ENCODE measurements at places on chromosomes 3 and 15.

- DNase-seq = no peak
These were observed 589.4 kb downstream of the SI start for GRCh38 chr3:164488893-164489292.

DNA sequence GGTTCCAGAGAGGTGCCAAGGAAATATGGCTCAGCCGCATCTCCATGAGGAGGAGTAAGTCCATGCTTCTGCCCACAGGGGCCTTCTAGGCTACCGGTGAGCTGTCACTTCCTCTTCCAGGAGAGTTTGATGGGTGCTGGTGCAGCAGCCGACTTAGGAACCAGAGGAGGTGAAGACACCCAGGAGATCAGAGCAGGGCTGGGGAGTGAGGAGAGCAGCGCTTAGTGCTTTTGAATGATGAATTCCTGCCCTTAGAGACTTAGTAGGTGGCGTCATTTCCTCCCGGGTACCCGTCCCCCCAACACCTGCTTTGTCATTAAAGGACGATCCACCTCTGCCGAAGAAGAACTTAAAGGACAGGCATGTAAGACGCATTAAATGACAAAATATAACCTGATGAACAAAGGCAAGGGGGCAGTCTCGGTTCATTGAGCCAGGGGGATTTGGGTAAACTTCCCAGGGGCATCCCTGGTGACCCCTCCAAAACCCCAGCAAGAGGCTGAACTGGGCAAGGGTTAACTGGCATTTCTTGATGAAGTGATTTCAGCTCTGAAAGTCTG is 67.6 kb downstream of the HES1 start:
- no peak for DNase-seq

GRCh38 chr15:69631005-69631404 is 178.4 kb downstream of the RPLP1 start:
- no peak for DNase-seq

DNA sequence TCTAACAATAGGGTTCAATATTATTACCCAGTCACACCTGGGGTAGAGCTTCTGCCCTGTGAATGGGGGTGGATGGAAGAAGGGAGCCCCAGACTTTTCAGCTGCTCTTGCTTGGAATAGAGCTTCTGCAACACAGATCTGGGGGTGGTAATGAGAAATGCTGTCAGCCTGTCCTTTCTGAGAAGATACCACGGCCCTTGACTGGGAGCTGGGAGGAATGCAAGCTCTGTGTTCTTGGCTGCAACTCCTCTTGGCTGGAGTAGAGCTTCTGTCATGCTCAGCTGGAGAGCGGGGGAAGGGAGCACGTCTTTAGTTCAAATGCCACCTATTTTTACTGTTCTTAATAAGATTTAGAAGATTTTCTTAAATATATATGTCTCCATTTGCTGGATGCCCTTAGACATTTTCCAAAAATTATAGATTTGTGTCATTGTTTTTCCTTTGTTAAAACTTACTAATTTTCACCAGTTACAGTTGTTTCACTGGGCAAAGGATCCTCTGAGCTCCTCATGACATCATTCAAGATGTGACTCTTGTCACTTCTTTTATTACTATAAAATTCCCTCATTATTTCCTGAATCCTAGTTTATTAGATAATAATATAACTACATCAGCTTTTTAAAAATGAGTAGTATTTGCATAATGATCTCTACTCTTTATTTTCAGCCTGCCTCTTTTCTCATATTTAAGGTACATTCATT is 180.0 kb upstream of the TGFBR2 start:
- DNase-seq = no peak

GRCh38 chr15:29569533-29570092 is 252.7 kb downstream of the TJP1 start:
- no peak for DNase-seq

DNA sequence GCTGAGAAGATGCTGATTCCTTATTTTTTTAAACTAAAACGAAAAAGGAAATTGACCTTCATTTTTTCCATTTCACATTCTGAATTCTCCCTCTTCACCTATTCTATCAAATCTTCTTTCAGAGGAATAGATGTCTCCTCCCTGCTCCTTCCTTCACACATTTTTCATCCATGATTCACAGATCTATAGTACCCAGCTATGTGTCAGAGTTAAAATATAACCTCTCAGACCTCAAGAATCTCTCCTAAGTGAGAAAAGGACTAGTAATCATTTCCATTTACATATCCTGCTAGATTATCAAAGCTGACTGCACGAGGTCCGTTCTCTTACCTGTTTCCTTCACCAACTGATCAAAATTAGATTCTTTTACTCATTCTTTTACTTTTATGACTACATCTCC is 1297.6 kb upstream of the ALCAM start:
- no peak for DNase-seq

DNA sequence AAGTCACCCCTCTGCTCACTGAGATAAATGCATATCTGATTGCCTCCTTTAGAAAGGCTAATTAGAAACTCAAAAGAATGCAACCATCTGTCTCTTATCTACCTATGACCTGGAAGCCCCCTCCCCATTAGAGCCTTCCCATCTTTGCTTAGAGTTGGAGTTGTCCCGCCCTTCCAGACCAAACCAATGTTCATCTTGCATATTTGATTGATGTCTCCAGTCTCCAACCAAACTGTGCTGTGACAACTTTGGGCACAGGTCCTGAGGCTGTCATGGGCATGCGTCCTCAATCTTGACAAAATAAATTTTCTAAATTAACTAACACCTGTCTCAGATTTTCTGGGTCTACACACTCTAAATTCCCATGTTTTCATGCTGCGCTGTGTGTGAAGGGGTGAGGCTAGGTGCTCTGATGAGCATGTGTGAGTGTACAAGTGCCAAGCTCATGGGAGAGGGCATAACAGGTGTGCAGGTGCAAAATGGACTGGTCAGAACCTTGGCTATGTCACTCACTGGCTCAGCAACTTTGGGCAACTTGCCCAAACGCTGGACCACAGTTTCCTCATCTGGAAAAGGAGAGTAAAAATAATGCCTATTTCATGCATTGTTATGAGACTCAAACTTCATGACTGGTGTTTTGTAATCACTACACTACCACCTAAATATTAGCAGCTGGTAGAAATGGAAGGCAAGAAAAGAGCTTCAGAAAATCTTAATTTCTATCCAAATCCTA is 7.2 kb downstream of the DAPK2 start:
- DNase-seq = no peak

- DNase-seq = peak; percentile 11
These were observed 235.6 kb downstream of the CLSTN2 start for GRCh38 chr3:140170612-140171011.

- no peak for DNase-seq
These were observed 113.5 kb upstream of the SLC7A14 start for GRCh38 chr3:170699158-170700053.

GRCh38 chr3:11001020-11001657 is 8.6 kb downstream of the SLC6A1 start:
- DNase-seq = no peak

GRCh38 chr15:42053010-42053409 is 32.2 kb upstream of the PLA2G4E start:
- no peak for DNase-seq

- no peak for DNase-seq
These were observed 133.1 kb upstream of the CBLB start for GRCh38 chr3:106001923-106002322.

DNA sequence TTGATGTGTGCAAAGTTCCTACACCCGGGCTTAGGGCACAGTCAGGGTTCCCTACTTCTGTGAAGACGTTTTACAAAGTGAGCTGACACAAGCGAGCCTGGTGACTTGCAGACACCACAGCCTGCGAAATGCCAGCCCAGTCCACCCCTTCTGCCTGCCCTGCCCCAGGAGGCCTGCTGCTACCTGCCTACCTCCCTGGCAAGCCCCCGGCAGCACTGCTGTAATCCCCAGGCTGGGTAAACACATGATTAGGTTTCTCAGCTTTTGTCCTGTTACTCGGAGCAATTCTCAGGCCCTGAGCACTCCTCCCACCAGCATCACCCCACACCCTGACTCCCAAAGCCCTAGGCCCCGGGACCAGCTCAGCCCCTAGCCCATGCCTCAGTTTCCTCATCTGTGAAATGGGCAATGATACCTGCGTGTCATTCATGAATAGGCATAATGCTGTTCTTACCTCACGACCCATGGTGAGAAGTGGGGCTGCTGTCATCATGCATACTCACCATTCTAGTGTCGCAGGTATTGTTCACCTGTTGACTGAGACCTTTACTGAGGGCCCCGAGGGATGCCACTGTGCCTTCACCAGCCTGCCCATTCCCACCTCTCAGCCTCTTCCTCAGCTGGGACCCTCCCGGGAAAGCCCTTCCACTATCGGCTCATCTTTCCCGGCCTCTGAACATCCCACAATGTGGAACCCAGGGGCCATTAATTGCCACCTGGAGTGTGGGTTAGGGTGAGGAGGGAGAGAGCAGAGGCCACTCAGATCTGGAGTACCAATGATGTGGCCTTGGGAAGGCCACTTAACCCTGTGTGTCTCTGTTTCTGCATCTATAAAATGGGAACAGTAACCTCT is 31.5 kb upstream of the SLC6A6 start:
- DNase-seq = no peak

DNA sequence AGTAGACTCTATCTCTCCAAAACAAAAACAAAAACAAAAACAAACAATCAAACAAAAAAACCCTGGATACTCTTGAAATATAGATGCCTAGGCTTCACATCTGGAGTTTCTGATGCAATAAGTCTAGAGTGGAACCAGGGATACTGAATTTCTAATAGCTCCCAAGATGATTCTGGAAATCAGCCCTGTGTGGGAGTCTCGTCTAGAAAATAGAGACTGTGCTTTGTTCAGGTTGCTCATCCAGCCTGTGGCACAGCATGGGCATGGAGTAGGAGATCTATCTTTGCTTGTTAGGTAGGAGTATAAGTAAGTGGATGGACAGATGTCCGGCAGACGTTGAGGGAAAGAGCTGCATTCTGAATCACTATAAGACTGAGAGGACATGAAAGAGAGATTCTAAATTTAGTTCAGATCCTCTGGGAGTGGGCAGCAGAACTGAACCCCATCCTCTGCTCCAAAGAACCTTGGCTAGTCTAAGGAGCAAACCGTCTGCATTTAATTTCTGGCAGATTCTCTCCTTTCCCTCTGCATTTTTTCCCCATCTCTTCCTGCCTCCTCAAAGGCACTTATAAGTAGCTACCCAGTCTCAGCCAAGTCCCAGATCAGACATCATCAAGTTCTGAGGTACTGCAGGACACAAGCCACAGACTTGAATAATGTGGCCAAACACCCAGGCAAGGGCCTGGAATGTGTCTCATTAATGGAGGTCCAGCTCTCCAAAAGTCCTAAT is 92.6 kb upstream of the STRIT1 start:
- no peak for DNase-seq

DNA sequence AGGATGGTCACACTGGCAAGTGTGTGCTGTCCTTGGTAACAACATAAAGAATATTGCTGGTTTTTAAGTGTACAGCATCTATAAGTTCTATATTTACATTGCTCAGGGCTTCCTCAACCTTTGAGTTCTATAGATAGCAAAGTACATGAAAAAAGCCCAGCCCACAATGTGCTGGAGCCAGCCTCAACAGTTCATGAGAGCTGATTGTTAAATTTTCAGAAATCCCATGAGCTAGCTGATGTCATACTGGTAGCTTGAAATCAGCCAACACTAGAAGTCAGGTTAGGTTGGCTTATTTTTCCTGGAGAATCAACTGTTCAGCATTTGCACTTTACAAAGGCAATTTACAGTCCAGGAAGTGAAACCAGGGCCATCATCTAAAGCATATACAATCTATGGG is 102.8 kb downstream of the STRIT1 start:
- DNase-seq = no peak

DNA sequence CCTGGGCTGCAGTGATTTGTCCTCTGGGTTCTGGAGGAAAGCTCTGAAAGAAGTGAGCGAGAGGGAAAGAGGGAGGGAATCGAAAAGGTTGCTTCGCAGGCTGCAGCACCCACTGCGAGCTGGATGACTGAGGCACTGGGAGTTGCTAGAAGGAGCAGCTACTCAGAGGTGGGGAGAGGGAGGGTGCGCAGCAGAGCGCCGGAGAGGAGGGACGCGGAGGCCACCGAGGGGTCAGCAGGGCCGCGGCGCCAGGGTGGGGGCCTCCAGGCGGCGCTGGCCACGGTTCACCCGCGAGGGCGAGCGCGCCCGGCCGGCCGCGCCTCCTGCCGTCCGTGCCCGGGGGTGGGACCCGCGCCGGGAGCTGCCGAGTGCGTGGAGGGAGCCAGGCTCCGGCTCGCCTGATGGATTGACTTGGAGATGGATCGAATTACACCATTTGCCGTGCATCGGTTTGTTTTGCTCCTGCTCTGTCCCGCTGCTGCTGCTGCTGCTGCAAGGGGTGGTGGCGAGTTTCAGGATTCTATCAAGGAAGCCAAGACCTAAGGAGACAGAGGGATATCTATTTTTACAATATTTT is at the start of gene SEMA6D:
SEMA6D (plus strand) TSS at position 470 of the 577 bp plus-strand sequence. CDS start 42,294 bp downstream, outside the sequence.
- no peak for DNase-seq

- DNase-seq = no peak
These were observed 582.3 kb downstream of the EDEM1 start for GRCh38 chr3:5769825-5770224.

GRCh38 chr15:90924375-90924774 is 8.0 kb downstream of the HDDC3 start:
- no peak for DNase-seq

GRCh38 chr3:18438586-18438985 is 13.4 kb upstream of the SATB1 start:
- no peak for DNase-seq

DNA sequence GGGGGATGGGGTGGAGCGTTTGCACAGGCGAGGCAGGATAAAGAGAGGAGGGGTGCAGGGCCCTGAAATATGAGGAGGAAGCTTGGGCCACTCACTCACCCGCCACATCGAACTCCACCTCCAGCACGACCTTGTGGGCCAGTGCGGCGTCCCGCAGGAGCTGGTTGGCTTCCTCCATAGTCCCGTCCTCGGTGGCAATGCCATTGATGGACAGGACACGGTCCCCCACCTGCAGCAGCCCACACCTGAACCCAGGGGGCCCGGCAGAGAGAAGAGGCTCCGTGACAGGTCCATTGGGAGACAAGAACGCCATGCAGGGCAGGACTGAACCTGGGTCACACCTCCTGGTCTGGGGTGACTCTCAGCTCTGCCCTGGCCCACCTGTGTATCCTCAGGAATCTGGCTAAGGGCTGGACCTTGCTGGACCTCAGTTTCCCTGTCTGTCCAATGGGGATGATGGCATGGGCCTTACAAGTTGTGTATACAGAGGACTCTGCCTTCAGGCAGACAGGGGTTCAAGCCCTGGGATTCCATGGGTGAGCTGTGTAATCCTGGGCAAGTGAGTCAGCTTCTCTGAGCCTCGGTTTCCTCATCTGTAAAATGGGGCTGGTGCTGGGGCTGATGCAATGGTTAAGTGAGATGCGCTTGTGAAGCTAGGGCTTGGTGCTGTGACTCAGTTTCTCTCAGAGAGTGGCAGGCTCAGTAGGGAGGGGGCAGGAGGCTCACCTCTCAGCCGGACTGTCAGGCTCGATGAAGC is 26.4 kb downstream of the GRIP2 start:
- DNase-seq = no peak

- no peak for DNase-seq
These were observed 50.8 kb upstream of the CTDSPL start for GRCh38 chr3:37810848-37811247.
